Esophagus squamous epithelium (tissue), 5 donors: ENCODE measurements at places on chromosomes 1 and 21.

DNA sequence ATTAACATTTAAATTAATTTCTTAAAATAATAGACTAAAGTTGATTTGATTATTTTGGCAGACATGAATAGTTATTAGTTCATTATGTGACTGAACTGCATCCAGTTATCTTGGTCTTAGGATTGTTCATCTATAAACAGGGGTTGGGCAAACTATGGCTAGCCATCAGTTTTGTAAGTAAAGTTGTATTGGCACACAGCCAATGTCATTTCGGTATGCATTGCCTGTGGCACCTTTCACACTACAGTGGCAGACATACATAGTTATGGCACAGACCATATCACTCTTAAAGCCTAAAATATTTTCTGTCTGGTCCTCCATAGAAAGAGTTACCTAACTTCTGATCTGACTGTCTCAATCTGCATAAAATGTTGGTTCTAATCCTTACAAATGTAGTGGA, 27.2 kb downstream of the ADGRL2 start:
- no peak for DNase-seq

GRCh38 chr1:31366796-31367195, 6.1 kb downstream of the FABP3 start:
- no peak for DNase-seq

- no peak for DNase-seq
Observed at GRCh38 chr1:110765640-110766335, 91.0 kb upstream of the KCNA3 start.

DNA sequence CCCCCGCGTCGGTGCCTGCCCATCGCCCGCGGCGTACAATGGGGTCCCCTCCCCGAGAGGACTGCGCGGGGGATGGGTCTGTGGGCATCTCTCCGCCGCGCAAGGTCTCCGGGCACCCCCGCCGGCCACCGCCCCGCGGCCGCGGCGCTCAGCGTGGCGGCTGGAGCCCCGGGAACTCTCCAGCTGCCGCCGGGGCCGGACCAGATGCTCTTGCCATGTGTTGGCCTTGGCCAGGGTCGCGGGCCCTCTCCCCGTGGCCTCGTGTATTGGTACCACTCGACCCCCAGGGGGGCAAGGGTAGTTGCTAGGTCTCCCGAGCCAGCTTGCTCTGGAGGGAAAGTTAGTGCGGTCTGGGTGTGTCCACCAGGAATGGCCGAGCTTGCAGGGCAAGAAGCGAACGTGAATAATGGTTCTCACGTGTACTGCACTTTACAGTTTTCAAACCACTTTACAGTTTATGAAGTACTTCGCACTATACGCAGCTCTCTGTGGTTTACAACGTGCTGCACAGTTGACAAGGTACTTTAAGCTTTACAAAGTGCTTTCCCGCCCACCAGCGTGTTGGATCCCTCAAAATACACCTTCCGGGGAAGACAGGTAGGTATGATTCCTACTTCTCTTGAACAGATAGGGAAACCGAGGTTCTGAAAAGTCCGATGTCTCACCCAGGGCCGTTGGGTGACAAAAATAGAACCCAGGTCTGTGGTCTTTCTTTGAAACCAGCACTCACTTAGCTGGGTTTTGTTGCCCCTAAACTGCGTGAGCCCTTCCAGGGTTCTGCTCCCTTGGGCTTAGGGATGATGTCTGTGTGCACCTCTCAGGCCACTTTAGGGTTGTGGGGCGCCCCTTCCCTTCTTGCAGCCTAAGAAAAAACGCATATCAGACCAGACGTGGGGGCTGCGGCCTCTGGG, 1.2 kb downstream of the EPHB2 start:
- DNase-seq, result no peak

DNA sequence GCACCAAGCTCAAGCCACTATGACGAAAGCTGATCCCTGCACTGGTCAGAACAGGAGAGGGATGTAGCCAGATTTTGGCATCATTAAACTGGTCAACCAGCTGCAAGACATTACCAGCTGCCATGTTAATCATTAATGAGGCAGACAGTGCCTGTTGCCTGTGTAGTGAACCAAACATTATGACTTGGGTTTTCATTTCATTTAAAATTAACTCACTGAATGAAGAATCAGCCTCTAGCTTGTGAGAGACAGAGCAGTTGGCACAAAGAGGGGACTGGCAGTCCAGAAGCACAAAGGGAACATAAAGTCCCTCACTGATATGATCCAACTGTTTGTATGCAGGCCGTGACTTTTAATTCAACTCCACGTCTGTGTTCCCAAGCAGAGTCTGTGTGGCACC, 318.9 kb downstream of the SEC16B start:
- no peak for DNase-seq

- DNase-seq, result no peak
Observed at GRCh38 chr1:203926025-203926540, 64.7 kb downstream of the SNRPE start.

- no peak for DNase-seq
Observed at GRCh38 chr1:212974711-212975110, 24.4 kb downstream of the VASH2 start.
